ENCODE measurements at places on chromosomes 4 and X.

DNA sequence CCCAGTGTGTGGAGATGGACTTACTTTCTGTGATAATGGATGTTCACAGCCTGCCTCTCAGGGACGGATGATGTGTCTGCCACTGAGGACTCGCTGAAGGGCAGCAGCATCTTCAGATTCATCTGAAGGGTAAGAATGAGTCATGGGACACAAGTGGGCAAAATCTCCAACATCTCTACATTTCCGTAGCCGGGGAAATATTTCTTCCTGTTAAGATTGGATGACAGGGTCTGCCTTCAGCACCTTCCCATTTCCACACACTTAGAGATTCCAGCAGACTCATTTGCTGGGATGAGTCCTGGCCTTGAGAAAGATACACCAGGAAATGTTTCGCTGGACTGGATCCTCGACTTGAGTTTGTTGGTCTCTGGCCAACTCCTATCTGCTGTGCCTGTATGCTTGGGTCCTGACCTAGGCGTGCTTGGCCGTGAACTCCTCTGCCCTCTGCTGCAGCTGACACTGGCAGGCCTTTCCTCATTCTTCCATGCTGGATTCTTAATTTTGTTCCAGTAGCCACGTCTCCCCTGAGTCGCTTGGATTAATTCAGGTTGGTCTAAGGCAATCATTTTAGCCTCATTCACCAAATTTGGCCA, 46.5 kb upstream of the SOD3 start:
- no peak for DNase-seq

DNA sequence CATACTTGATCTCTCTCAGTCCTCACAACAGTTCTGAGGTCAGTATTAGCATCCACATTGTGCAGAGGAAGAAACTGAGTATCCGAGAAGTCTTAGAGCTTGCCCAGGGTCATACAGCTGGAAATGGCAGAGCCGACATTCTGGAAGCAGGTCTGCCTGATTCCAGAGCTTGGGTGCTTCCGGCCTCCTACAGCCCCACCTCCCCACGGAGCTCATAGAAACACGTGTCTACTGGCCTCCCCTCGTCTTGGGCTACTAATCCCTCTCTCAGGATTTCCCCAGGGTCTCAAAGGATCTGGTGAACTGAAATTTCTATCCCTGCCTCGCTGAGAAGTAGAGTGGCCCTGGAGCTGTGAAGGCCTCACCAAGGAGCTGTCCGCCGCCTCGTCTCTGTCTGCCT, 12.0 kb upstream of the KDM5C start:
- DNase-seq, result no peak

DNA sequence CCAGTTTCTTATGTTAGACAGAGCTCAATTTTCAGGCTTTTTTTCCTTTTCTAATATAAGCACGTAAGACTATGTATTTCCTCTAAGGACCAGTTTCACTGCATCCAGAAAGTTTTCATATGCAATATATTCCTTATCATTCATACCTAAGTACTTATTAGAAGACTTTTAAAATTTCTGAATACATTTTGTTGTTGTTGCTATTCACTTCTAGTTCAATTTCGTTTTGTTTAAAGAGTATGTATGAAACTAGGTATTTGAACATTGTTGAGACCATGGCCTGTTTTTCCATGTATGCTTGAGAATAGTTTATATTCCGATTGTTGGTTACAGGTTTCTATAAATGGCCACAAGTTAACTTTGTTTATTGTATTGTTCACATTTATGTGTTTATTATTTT, 18.0 kb upstream of the CT45A1 start:
- DNase-seq, result no peak

GRCh38 chrX:154482786-154483185, 3.6 kb downstream of the UBL4A start:
- DNase-seq, result no peak

DNA sequence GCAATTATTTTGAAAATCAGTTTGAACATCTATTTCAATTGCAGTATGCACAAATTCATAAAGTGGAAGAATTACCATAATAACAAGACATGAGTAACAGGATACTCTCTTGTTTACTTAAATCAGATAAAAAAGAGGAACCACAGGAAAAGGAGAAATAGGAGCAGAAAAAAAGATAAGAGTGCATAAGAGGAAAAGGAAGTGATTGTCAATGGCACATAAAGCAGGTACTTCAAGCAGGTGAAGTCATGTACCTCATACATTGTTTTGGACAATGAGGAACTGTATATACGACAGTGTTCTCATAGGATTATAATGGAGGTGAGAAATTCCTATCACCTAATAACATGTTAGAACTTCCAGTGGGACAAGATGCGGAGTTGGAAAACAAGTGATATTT, 334.5 kb upstream of the PCDH7 start:
- no peak for DNase-seq

- peak; percentile 54 for DNase-seq
Observed at GRCh38 chr4:161554372-161554990, 609.3 kb downstream of the FSTL5 start.

DNA sequence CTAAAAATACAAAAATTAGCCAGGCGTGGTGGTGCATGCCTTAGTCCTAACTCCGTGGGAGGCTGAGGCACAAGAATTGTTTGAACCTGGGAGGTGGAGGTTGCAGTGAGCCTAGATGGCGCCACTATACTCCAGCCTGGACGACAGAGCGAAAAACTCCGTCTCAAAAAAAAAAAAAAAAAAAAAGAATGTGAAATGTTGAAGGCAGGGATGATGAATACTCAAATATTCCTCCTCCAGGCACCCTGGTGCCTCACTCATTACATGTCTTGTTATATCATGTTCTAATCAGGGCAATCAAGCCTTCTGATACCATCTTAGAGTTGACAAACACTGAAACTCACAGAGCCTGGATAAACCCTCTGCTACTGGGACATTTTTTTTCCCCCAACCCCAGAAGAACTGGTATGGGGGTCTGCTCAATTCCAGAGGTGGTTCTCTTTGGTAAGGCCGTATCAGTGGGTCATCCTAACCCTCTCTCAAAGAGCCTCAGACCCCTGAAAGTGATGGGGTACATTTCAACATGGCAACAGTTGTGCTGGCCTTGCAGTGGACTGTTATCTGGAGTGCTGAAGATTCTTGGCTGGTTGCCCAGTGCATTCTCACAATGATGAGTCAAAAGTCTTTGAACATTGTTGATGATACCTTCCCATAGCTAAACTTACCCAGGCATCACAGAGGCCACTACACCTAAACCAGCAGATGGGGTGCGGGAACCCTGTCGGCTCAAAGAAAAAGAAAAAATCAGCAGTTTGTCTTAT, 2.4 kb upstream of the SH3KBP1 start:
- peak; percentile 87 for DNase-seq

GRCh38 chrX:40013266-40014195, 84.2 kb downstream of the BCOR start:
- DNase-seq, result peak; percentile 74

DNA sequence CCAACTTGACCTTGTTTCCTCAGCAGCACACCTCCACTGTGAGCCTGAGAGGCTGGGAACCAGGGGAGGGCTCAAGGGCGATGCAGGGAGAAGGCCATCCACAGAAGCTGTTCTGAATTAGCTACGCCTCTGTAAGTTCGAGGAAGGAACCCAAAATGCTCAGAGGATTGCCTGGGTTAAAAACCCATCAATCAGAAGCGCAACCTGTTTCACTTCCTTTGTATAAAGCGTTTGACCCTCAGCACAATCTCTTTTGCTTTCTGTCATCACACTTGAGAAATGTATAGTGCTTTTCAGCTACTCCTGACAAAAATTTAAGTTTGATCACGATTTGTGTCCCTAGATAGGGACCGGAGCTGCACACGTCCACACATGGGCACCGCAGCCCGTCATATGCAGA, 48.0 kb upstream of the MAP3K15 start:
- no peak for DNase-seq

DNA sequence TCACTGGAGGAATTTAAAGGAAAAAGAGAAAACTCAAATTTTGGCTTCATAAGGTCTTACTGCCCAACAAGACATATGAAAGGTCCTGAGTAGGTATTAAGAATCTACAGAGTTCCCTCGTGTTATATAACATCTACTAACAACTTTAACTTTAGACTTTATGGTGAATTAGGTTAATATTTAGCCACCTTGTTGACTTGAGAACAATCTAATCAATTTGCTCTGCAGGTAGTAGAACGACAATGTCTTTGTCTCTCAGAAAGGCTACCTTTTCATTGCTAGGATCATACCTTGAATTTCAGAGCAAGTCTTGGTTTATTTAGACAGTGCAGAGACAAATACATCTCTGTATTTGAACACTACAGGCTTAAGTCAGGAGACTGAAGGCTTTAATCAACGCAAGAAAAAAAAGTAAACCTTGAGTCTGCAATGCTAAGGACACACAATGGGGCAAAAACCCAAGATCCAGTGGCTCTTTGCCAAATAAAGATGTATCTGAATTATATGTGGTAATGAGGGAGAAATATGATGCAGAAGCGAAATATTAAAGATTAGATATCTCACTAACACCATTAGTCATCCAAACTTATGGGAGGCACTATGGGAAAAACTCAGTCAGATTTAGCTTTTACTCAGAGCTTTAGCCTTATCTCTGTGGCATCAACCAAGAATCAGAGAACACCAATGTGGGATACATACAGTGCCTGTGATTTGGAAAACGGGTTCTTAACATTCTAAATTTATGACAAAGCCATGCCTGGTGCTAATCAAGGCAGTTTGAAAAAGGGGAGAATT, 93.6 kb upstream of the FTHL17 start:
- DNase-seq, result no peak

DNA sequence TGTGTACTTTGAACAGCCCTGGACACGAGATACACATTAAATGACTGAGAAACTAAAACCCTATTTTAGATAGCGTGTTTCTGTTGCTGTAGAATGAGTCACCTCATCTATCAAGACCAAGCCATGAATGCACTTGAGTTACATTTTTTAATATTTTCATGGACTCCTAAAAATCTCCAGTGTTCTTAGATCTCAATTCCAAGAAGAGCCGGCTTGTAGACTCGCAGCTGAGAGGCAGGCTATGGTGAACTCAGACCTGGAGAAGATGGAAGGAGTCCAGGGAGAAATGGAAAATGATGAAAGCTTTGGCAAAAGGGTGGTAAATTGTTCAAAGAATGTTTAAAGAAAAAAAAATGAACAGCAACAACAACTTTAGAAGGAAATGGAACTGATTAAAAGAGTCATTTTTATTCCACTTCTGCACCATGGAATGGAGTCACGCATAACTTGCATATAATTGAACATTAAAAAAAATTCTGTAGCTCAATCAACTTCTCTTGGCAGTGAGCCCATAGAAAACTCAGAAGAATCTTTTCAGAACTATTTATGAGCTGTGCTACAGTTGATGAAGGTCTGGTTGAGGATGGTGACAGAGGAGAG, 129.8 kb downstream of the MXRA5 start:
- no peak for DNase-seq

DNA sequence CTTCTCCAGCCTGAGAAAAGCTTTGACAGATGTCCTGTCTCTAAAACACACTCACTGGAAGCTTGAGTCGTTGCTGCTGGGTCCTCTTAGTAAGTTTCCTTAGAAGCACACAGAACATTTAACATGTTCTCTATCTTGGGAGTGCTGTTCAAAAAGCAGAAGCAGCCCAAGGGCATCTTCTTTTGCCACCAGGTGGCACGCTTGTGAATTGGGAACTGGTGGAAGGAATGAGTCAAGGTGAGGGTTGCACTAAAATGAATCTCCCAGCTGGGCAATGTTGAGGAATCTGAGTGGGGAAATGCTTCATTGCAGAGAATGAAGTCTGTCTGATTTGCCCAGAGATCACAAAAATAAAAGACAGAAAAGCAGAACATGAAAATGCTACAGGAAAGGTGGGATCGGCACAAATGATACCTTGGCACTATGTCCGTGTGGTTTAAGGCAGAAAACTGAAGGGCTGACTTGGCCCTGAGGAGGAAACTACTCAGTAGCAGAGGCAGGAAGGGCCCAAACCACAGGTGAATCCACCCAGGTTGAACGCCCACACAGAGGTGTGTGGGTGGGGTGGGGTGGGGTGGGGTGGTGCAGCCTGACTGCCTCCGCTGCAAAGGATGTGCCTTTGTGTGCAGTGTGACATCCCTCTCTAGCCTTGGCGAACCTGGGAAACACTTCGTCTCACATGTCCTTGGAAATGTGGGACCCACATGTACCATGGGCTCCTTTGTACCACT, 26.0 kb downstream of the KIT start:
- peak; percentile 72 for DNase-seq

GRCh38 chr4:20256381-20256881, 4.7 kb downstream of the SLIT2 start:
- DNase-seq, result no peak

DNA sequence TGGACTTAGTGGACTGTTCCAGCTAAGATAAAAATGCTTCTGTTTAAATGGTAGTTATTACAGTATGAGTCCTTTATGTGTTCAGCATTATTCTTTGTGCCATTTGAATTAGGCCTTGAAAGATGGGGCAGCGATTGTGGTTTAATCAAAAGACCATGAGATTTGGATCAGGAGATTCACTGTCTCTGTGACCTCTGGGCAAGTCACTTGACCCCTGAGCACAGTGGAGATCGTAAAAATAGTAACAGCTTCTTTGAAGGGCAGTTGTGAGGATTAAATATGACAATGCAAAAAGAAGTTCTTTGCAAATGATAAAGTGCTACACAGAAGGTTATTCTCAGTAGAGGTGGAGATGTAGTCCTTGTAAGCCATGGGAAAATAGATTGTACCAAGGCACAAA, 10.8 kb downstream of the CXCR3 start:
- no peak for DNase-seq

DNA sequence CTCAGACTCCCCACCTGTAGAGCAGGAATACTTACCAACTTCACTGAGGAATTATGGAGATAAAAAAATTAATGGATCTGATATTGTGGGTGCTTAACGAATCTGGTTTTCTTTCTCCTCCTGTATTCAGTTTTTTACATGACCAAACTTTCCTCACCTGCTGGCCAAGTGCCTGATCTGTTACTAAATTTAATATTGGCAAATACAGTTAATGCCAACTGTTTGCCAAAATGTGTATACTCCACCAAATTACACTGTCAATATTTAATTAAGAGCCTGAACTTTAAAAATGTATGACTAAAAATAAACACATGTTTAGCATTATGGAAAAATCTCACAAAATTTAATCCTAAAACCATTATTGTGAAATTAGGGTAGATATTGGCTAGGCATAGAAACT, 3.3 kb downstream of the PGRMC2 start:
- peak; percentile 22 for DNase-seq

- no peak for DNase-seq
Observed at GRCh38 chr4:24800325-24800895, 5.0 kb downstream of the SOD3 start.

DNA sequence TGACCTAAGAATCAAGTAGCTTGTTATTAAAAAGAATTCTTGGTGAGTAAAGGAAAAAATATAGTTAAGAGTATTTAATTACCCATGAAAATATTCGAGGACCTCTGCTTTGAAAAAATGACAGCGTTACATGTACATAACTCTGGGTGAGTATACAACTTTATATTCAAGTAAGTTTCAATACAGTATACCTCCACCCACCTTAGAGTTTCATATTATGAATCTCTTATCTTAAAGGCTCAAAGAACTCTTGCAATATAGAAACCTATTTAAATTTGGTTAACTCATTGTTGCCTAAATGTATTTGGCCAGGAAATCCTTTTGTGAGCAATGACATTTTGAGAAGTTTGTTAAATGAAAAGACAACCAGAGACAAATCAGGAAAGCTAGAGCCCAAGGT, 138.2 kb downstream of the QDPR start:
- no peak for DNase-seq
